Panc1 (cell line): ENCODE measurements at places on chromosomes 6 and 20.

- no peak overlapping the region for H3K27ac ChIP-seq
- no peaks in the 10 kb centered on the region for H3K36me3 ChIP-seq
- H3K4me3 ChIP-seq: no peak overlapping the region
- H3K27me3 ChIP-seq: no peaks in the 10 kb centered on the region
Observed at GRCh38 chr6:2630891-2631571, 119.7 kb downstream of the MYLK4 start.

DNA sequence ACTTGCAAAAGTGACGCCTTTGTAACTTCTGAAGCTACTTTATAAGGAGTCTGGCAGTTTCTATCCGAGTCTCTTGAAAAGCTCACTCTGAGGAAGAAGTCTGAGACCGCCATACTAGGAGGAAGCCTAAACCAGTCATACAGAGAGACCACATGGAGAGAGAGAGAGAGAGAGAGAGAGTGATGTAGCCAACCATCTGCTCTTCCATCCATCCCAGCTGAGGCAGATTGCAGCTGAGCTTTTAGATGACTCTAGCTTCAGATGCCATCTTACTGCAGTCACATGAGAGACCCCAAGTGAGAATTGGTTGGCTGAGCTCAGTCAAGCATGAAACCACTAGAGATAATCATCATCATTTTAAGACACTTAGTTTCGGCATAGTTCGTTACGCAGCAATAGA is 15.0 kb upstream of the DTNBP1 start:
- no peaks in the 10 kb centered on the region for H3K36me3 ChIP-seq
- H3K4me3 ChIP-seq: no peak overlapping the region
- no peak overlapping the region for H3K27ac ChIP-seq
- no peak for DNase-seq

DNA sequence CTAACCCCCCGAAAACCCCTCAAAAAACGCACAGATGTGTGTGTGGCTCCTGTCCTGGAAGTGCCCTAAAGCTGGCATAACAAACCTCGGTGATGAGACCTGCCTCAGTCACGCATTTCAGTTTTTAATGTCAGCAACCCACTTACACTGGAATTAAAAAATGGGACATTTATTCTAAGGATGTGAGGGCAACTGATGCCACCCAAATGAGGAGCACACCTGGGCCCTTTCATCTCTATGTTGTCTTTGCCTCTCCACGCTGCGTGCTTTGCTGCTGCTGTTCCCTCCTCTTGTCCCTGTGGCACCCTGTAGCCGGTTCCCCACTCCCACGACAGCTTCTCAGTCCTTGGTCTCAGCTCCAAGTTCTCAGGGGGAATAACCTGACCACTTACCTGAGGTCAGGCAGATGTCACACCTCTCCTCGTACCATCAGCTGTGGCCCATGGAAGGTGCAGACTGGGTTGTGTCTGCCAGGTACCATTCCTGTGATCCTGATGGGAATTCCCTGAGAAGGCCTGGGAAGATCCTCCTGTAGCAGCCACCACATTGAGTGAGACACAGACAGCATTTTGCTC is 134.2 kb upstream of the THBS2 start:
- DNase-seq: no peak
- no peak overlapping the region for H3K4me3 ChIP-seq
- no peak overlapping the region for H3K27ac ChIP-seq
- no peaks in the 10 kb centered on the region for H3K27me3 ChIP-seq
- H3K36me3 ChIP-seq: no peaks in the 10 kb centered on the region

DNA sequence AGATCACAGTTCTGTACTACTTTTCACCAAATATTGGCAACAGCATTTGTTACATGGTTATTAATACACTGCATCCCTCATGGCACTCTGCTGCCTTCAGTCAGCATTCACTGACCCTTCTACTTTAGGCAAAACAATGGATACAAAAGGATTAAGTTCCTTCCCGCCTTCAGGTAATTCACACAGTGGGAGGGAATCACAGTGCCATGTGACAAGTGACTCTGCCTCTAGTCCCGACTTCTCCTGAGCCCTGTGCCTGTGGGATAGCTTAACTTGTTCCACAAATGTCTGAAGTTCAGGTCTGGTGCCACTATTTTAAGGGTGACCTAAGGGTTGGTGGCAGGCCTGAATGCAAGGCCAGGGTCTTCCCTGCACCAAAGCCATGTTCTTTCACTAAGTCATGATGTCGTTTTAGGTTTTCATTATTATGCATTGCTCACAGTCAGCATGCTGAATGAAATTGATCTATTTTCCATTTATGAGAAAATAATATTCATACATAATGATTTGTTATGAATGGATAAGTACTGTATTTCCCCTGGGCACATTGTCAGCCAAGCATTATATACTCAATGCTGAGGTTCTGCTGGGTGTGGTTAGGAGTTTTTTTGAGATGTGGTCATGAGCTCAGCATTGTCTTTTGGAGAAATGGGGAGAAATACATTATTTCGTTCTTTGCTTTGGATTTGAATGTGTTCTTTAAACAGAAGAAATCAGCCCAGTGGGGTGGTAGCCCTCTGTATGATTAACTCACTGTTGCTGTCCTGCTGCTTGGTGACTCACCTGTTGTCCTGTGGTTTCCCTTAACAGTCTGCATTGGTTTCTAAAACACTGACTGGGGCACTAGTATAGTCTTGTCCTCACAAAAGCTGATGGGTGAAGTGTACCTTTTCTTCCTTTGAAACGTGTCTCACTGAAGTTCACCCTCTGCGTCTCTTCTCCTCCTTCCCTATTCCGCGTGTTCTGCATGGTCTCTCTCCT is 66.4 kb downstream of the AFDN start:
- H3K27ac ChIP-seq: no peak overlapping the region
- H3K27me3 ChIP-seq: no peaks in the 10 kb centered on the region
- H3K36me3 ChIP-seq: peaks cover 16% of the 10 kb centered on the region
- no peak overlapping the region for H3K4me3 ChIP-seq
- DNase-seq: no peak

GRCh38 chr6:136923954-136924673 is 2.0 kb downstream of the SLC35D3 start:
- H3K4me3 ChIP-seq: no peak overlapping the region
- H3K27ac ChIP-seq: no peak overlapping the region
- DNase-seq: no peak
- H3K36me3 ChIP-seq: no peaks in the 10 kb centered on the region

DNA sequence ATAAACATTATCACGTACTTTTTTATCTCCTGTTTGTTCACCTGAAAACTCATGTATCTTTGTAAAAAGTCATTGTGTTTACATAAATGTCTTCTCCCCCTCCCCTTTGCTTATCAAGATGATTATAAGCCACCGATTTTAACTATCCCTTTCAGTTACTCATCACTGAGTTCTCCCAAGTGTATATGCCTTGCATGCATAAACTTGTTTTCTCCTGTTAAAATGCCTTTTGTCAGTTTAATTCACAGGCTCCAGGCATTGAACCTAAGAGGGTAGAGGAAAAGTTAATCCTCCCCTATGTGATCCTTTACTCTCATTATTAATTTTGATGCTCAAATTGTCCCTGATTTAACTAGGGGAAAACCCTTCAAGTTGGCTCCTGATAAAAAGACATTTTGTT is 24.2 kb downstream of the ANKEF1 start:
- DNase-seq: no peak
- no peaks in the 10 kb centered on the region for H3K4me1 ChIP-seq
- no peaks in the 10 kb centered on the region for H3K27me3 ChIP-seq
- no peaks in the 10 kb centered on the region for H3K36me3 ChIP-seq
- H3K4me3 ChIP-seq: no peak overlapping the region
